ENCODE measurements at places on chromosomes 1 and 21.

DNA sequence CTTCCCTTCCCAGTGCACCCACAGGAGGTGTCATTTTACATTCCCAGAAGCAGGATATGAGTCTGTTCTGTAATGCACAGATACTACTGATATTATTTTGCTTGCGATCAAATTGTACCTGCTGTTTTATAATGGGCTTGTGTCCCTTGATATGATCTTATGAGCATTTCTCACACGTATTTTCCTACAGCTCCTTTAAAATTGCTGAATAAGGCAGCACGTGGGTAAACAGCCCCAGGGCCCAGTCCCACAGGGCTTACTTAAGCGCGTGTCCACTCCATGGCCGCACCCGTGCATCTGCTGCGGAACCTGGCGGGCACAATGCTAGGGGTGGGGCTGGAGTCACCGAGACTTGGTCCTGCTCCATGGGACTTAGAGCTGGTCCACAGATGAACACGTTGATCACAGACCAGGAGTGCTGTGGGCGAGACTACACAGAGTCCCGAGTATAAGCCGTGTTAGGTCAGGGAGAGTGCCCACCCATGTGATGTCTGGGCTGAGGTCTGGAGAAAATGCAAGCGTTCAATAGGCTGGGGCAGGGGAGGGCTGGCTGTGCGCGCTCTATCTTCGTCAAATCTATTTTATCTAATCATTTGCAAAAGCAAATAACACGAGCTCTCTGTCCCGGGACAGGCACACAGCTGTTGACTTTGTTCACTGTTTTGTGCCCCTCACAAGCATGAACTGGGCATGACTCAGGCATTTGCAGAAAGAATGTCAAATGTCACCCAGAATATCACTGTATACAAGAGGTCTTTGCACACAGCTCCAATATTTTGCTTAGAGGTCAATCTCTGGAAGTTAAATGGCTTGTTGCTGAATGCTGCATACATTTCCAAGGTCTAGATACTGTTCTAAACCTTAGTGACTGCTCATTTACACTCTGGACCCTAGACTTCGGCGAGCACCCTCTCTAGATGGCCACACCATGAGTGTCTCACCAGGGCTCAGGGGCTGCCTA, 119.3 kb downstream of the CRYAA start:
- DNase-seq, result no peak

DNA sequence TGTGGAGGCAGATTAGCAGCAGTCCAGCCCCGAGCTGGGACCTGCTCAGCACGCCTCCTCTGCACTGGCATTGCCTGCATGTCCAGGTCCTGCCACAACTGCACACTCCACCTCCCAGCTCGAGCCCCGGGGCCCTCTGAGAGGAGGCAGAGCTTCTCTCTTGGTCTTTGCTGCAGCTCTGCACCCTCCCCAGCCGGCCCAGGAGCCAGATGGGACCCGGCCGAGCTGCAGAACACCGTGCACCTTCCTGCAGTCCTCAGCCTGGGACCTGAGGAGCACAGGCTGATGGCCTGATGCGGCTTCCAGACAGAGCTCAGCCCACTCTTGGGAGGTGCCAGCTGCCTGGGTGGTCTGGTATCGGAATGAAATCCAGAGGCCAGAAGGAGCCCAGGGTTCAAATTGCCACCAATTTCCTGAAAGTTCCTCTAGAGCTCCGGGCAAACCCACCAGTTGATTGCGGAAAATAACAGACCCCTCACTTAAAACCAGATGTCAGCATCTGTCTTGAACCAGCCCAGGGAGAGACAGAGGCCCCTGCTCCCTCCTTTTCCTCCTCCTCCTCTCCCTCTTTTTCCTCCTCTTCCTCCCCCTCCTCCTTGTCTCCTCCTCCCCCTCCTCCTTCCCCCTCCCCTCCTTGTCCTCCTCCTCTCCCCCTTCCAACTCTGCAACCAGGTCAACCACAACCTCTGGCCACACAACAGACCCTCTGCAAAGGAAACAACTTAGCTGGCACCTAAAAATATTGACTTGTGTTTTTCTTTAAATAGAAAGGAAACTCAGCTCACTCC, 10.6 kb upstream of the SPSB1 start:
- DNase-seq, result no peak

DNA sequence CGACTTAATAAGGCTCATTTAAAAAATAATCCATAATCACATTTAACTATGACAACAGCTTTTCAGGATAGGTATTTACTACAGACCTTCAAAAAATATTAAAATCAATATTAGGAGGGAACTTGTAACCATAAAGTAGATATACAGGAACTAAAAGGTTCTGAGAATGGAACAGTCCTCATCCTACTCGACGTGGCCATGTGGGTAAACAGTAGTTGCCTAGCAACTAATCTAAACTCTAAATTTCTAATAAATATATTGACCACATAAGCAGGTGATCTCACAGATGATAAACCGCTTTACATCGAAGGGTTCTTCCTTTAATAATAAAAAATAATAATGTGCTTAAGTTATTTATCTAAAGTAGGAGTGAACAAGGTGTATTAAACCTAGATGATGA, 7.9 kb downstream of the AKT3 start:
- no peak for DNase-seq

DNA sequence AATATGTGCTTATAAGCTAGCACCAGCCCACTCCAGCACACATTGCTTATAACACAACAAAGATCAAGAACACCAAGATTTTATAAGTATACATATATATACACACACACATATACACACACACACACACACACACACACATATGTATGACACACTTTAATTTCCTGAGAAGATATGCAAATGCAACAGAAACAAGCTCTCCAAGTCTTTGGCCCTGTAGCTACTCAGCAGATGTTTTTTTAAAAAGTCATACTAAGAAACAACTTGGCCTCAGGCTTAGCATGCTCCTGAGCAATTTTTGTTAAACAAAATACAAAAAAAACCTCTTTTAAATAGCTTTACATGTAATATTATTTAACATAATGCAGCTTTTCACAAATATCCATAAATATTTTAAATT, 11.1 kb downstream of the TNFSF18 start:
- DNase-seq, result no peak

DNA sequence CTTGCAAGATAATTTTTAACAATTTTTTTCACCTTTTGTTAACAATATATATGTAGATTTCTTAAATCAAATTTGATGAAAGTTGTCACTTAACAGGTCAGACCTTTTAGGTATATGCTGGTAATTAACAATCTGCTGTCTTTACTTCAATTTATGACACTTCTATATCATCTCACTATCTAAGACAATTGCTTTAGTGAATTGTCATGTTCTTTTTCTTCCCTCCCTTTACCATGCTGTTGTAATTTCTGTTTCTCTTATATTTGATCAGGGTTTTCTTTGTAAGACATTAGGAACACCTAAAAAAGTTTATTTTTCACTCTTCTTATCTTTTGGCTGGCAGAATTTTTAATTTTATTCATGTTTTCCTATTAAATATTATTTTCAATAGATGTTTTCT, 2.0 kb downstream of the IFI16 start:
- DNase-seq, result no peak
